PC-9 (cell line): ENCODE measurements at places on chromosomes 3 and 15. TPM values are rescaled to one million over a fixed set of nuclear protein-coding genes. Genes with fewer than 3 reads are reported as not detected.

The SCN10A gene
- total RNA-seq = not detected in 2 replicates

The IL12A gene
- 0.28 and 0.40 TPM in 2 replicates for total RNA-seq

The PLA2G4D gene
- total RNA-seq = 0.90 and 1.4 TPM in 2 replicates

DNA sequence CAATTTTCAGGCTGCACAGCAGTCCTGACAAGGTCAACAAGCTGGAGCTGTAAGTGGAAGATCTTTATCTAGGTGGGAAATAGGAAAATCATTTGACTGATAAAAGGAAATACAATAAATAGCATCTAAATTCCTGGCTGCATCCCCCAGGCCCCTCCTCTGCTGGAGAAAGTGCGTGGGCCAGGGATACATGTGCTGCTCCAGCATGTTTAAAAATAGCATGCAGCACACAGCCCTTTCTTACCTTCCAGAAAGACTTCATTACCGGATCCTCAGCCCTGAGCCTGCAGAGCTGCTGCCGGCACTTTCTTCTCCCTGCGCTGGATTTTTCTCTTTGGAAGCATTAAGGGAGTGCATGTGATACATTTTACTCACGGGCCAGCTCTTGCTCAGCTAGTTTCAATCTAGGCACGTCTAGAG, 77.3 kb downstream of the HMG20A start:
- DNase-seq = no peak

- DNase-seq = no peak
These were observed 40.5 kb downstream of the FAM174B start for GRCh38 chr15:92614791-92615785.

- DNase-seq = no peak
These were observed 18.4 kb downstream of the MEF2A start for GRCh38 chr15:99584081-99584600.

DNA sequence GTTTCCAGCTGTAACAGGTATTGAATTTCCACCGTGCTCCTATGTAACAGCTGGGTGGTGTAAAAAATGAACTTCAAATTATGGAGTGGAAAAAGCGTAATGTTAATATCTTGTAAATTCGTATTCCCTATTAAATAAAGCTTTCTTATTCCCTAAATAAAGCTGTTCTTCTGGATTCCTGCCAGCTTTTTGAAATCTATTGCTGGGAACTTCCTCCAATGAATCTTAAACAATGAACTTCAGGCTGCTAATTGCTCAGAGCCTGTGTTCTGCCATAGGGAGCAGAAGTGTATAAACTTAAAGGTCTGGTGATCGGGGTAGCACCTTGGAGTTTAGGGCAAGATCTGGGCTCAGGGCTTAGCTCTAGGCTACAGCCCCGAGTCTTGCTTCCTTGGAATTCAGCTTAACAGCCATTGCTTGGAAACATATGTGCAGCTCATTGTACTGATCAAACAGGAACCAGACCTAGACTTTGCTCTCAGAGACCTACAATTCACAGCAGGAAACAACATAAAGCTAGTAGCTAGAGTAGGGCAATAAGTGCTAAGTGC, 1.4 kb downstream of the ARL14 start:
- DNase-seq = no peak
